Suppressor macrophage treated with lipopolysaccharide for 4 hours (primary cell): ENCODE measurements at places on chromosomes 1 and 21.

DNA sequence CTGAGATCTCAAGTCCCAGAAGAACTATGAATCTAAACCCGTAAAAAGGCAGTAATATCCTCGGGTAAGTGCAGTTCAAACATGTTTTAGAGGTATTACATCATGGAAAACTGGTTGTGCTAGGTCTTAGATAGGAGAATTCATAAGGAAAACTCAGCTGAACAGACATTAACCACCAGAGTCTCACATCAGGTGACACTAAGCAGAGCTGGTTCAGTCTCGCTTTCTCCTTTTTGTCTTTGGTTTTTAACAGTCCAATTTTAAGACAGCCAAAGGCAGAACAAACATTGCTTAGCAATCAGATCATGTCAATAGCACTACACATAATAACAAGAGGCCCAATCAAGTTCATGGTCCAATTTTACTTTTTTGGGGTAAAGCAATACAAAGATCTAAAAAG lies 63.1 kb upstream of the MUTYH start:
- peak; percentile 14 for DNase-seq

- no peak for DNase-seq
Observed at GRCh38 chr1:232143315-232143886, 486.5 kb downstream of the SIPA1L2 start.

DNA sequence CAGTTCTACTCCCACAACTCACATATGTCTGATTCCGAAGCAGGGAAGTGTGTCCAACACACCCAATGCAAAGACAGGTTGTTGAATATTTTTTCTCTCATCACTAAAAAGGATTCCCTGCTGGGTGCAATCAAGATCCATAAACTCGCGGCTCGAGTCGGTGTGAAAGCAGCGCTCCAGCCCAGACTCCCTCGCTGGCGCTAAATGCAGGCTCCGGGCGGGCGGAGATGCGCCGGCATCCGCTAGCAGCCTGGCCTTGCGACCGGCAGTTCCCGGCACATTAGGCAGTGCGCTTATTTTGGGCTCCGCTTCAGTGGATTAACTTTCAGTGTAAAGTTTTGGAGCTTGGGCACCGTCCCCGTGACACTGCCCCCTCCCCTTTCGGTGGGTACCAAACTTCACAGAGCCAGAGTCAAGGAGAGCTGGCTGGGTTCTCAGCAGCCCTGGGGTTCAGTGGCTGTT lies 87.7 kb upstream of the POU3F1 start:
- no peak for DNase-seq

DNA sequence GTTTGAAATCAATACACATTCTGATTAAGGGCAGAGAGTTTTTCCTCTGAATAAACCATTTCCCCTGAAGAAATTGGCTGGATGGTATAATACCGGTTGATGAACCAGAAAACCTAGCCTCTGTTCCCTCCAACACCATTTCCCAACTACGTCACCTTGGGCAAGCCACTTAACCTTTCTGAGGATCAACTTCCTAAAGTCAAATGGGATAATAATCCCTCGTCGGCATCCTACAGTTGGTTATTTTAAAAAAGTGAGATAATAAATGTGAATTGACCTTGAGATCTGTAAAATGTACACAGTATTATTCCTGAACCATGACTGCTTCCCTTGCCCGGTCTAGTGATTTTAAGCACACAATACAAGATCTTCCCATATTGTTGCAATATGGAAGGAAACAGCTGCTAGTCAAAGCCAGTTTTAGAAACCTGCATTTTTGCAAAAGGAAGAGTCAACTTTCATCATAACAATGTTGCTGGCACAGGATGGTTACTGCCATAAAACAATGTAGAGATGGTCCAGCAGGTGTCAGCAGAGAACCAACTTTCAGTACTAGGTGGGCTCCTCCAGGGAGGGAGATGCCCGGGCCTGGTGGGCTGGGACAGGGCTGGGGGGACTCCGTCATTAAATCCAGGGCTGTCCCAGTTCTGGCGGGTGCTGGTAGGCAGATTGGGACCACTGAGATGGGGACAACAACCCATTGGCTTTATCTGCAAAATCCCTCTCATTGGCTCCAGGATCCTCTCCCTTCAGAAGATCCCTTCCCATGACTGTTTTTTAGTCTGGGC lies 5.2 kb upstream of the HLX start:
- DNase-seq, result peak; percentile 67

- DNase-seq, result no peak
Observed at GRCh38 chr1:231494439-231495110, 33.9 kb upstream of the TSNAX start.

- DNase-seq, result peak; percentile 29
Observed at GRCh38 chr1:179925922-179926849, 28.4 kb upstream of the CEP350 start.

GRCh38 chr1:85060038-85060437 lies 11.7 kb upstream of the MCOLN3 start:
- DNase-seq, result no peak

DNA sequence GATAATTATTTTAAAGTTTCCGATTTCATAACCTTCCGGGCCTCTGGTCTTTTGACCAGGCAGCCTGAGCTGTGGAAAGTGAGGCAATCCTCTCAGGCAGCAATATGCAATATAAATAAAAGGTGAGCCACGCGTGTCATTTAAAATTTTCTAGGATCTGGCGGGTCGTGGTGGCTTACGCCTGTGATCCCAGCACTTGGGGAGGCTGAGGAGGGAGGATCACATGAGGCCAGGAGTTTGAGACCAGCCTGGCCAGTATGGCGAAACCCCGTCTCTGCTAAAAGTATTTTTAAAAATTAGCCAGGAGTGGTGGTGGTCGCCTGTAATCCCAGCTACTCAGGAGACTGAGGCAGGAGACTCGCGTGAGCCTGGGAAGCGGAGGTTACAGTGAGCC lies 546 bp upstream of the ZNF695 start:
- DNase-seq, result no peak

DNA sequence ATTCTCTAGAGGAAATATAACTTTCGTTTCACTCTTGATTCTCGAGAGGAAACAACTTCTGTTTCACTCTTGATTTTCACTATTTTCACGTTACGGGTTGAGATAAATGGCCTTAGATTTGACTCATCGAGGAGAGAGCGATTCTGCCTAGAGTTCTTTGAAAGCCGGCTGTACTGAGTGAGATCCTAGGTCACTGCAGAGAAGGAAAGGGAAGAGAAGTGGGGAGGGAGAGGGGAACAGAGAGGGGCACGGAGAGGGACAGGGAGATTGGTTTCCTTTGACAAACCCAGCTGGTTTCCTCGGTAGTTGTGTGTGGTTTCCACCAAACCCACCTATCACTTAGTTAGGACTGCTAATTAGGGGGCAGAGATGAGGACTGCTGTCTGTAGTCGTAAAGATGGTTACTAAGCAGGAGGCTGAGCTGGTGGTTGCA lies 21.6 kb upstream of the GPR137B start:
- peak; percentile 76 for DNase-seq
